ENCODE measurements at places on chromosomes 2 and 18.

DNA sequence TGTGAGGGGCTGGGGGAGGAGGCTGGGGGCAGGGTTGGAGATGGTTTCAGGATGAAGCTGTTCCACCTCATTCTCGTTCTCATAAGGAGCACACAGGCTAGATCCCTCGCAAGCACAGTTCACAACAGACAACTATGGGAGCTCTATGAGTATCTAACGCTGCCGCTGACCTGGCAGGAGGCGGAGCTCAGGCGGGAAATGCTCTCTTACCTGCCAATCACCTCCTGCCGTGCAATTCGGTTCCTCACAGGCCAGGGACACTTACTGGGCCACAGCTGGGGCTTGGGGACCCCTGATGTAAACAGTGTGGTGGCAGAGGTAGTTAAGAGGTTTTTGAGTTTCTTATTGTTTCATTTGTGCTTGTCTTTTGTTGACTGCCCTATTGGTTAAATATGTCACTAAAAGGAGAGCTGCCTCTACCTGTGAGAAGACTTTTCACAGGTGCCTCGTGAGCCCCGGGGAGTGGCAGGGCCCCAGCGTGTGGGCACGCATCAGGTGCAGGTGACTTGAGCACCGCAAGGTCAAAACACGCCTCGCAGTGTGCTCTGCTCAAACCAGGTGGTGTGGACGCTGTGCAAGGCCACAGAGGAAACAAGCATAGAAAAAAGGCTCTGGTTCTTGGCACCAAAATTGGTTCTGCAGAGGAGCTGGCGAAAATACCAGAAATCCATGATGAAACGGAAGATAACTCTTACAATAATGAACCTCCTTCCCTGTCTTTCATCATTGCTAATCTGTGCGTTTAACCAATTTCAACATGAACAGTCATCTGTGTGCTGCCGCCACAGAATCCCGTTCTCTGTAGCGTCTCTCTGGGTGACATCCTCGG, 10.2 kb downstream of the MLPH start:
- DNase-seq: no peak

GRCh38 chr18:69897397-69898108, 50.1 kb downstream of the CD226 start:
- DNase-seq: no peak

DNA sequence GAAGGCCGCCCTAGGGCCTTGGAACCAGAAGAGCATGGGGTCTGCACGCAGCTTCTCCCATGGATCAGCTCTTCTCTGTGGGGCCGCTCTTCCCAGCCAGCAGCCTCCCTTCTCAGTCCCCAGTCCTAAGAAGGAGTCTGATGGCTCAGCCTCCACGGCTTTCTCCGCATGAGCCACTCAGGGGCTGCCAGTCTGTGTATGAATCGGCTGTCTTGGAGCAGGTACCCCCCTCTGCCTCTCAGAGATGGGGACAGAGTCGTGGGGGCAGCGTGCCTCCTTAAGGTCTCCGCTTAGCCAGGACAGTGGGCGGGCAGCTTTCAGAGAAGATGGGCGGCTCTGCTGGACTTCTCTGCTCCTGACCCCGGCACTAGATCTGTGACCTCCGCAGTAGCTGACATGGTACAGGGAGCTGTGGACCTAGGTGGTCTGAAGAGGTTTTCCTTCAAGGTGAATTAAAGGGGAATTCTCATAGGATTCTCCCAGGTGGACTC, 21.6 kb downstream of the INPP5D start:
- no peak for DNase-seq

DNA sequence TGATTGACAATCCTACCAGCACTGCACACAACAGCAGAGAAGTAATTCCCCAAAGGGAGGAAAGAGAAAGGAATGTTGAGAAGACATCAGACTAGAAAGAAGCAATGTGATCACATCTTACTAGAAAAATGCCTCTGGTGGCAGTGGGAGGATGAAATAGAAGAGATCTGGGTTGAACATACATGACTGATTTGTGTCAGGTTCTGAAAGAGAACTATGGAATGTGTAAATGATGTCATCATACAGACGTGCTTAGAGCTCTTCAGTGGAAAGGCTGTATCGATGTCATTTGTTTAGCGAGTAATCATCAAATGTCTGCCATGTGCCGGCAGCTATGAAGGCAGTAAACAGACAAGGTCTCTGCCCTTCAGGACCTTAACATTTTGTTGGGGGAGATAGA, 24.9 kb downstream of the GORASP2 start:
- peak; percentile 27 for DNase-seq

- DNase-seq: peak; percentile 13
Measured at GRCh38 chr18:74286106-74286855, 5.5 kb downstream of the CYB5A start.

- no peak for DNase-seq
Measured at GRCh38 chr2:170863087-170863486, 46.4 kb downstream of the GAD1 start.

DNA sequence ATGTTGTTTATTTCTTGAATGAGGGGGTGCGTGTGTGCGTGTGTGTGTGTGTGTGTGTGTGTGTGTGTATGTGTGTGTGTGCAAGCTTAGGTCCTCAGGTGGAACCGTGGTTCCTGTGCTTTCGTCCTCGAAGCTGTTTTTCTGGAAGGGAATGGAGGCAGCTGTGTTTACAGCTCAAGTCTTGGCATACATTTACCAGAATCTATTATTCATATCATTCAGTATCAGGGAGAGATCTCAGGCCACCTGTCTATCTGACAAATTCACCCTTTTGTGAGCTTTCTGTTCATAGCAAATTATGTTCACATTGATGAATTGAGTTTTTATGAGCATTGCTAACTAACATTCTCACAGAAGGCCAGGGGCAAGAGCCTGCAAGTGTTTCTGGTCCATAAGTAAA, 550.4 kb downstream of the ARHGAP15 start:
- DNase-seq: no peak

- no peak for DNase-seq
Measured at GRCh38 chr2:108023776-108024175, 37.5 kb downstream of the SLC5A7 start.

- DNase-seq: peak; percentile 45
Measured at GRCh38 chr2:35973132-35973736, 382.3 kb upstream of the CRIM1 start.

DNA sequence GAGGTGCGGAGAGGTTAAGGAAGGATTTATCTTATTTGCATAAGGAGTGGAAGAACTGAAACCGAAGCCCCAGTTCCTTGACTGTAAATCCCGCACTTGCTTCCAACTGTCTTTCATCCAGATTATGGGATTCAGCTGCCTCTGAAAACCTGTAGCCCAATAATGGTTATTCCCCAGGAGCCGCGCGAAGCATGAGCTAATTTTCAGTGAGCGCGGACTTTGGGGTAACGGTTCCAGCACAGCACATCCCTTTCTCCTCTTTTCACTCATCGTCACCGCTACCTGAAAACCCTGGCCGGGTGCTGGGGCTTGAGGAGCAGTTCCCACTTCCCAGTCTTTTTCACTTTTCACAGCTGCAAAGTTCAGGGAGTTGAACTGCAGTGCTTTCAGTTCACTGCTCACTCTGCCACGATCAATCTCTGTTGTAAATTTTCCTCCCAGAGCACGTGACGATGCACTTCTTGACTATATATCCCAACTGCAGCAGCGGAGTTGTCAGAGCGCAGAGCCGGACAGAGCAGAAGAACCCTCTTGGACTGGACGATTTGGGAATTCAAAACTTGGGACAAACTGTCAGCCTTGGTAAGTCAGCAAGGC, at the start of gene KCNE4:
KCNE4 (plus strand) TSS at position 498 of the 597 bp plus-strand sequence. CDS start 641 bp downstream, outside the sequence.
- peak; percentile 90 for DNase-seq

- no peak for DNase-seq
Measured at GRCh38 chr2:211877061-211877460, 661.5 kb downstream of the ERBB4 start.

DNA sequence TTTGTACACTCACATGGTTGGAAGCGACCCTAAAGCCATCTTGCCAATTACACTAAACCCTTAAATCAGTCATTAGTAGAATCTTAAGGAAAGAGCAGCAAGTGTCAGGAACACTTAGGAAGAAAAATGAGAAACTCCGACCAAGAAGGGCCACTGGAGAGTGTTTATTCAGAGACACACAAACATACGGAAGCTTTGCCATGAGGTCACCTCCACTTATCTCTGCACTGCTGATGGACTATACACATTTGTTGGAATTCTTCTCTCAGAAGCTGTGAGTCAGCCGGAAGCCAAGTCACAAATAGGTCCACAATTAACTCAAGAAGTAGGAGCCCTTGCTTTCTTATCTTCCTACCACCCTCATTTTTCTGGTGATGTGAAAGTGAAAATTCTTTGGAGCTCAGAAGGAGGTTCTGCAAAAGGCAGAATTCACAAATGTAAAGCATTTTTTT, 21.6 kb downstream of the BMP10 start:
- peak; percentile 48 for DNase-seq

DNA sequence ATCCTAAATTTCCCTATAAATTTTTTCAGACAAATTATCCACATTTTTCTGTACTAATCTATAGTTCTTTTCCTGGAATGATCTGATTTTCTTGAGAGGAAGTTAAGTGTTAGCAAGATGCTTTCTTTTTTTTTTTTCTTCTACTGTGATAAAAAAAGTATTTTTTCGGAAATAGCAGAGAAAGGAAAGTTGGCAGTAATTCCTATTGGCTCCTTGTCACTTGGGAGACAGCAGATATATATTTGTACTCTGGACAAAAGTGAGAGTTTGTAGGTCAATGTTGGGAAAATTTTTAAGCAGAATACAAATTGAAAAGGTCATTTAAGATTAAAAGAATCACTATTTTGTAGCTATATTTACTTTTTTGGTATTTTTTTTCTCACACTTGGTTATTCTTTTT, 635.7 kb upstream of the NRXN1 start:
- DNase-seq: no peak

DNA sequence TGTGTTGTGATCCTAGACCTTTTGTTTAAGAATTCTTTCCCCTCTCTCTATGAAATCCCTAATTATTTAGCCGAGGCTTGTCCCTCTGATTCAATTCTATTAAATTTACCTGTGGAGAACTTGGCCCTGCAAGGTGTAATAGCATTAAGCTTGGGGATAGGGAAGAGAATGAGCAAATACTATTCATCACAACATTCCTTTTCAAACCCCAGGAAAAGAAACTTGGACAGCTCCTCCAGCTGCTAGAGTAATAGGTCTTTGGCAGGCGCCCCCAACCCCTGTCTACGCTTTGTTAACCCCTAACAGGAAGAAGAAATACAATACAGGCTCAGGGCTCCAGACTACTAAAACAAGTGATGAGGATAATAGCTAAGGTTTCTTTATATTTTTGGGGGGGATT, 957.0 kb downstream of the CPS1 start:
- DNase-seq: no peak

DNA sequence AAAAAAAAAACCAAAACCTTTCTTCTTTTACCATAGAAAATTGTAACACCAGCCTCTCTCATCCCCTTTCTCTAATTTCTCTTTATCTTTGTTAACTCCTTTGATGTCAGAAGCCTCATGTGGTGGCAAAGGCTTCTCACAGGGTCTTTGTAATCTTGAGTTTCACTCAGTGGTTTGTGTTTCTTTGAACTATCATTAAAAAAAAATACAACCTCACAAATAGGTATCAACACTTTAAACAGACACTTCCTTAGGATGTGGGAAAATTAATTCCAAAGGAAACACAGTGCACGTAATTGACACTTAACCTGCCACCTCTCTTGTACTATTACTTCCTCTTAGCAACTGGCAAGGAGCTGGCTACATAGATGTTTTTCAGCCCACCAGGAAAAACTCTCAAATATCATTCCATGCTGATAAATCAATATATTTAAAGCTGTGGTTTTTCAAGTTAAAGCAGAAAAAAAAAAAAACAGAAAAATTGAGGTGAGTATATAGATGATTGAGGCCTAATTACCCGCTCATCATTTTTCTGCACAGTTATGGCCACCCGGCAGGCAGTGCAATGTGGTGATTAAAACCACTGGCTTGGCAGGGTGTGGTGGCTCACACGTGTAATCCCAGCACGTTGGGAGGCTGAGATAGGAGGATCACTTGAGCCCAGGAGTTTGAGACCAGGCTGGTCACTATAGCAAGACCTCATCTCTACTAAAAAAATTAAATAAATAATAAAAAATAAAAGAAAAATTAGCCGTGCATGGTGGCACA, 193.5 kb downstream of the MYO3B start:
- no peak for DNase-seq

GRCh38 chr2:179946810-179947615, 60.1 kb downstream of the CWC22 start:
- no peak for DNase-seq

DNA sequence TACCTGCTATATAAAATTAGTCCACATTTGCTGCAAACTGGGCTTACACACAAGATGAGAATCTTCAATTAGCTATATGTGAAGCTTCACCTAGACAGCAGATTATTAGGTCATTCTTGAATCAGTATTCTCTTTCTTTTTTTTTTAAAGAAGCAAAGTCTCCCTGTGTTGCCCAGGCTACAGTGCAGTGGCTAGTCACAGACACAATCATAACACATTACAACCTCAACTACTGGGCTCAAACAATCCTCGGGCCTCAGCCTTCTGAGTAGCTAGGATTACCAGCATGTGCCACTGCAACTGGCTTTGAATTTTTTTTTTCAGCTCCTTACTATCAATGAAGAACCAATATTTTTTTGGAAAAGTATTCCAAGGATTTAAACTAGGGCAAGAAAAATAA, 30.5 kb downstream of the OLA1 start:
- no peak for DNase-seq

- no peak for DNase-seq
Measured at GRCh38 chr2:6893876-6894482, 16.4 kb downstream of the RSAD2 start.

DNA sequence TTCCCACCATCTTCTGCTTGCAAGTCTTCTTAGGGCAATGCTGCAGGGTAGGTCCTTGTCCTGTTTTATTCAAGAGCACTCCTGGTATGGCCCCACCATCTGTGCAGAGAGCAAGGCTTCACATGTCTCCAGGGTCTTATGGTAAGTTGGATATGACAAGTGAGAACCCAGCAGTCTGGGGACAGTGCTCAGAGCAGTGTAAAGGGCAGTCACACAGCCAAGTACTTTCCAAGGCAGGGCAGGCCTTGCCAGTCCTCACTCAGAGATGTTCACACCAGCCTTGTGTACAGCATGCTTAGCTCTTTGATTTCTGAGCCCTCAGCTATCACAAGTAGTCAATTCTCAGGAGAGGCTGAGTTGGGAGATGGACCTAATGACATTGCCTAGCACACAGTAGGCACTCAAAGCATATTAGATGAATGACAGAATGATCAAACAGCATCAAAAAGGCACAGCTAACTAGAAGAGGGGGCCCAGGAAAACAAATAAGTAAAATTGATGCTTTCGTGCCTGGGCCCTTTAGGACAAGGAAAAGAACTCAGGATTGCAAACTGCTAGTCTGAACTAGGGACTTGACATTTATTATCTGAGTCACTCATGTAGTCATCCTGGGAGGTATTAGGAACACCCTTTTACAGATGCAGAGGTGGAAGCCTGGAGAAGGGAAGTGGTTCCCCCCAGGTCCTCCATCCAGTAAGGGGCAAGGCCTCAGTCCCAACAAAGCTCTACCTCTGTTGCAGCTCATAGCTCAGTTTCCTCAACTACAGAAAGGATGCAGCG, 86.7 kb upstream of the CTAGE1 start:
- DNase-seq: peak; percentile 73

GRCh38 chr2:72932045-72932740, 14.9 kb downstream of the EMX1 start:
- DNase-seq: peak; percentile 39

- no peak for DNase-seq
Measured at GRCh38 chr2:44333994-44334393, 27.3 kb downstream of the PREPL start.
